ENCODE measurements at places on chromosomes 2 and 18.

- DNase-seq = no peak
These were observed 7.8 kb downstream of the ANTXR1 start for GRCh38 chr2:69020496-69021426.

- no peak for DNase-seq
These were observed 766.2 kb upstream of the TMEFF2 start for GRCh38 chr2:192960945-192961344.

GRCh38 chr18:8611916-8612576 lies 2.8 kb downstream of the RAB12 start:
- DNase-seq = no peak

DNA sequence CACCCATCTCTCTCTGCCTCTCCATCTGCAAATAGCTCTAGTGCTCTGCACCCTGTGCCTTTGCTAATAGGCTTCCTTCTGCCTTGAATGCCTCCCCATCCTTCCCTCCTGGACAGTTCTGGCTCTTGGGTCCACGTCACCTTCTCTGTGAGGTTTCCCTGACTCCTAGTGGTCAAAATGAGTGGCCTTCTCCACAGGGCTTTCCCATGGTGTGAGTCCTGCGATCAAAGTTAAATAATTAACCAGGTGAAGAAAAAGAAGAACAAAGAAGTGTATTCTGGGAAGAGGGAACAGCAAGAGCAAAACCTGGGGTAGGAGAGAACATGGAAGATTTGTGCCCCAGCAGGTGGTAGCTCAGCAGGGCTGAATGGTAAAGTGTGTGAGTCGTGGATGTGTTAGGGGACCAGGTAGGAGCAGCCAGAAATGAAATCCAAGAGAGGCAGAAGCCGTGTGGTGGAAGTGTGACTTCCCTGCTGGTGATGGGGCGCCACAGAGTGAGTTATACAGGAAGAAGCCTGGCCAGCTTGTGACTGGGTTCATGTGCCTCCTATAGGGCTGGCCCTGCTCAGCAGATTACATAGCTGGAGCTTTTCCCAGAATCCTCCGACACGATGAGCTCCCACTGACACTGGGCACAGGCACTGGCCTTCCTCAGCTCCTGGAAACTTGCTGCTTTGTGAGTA lies 93.8 kb upstream of the LDAH start:
- no peak for DNase-seq

- DNase-seq = no peak
These were observed 44.0 kb downstream of the RPRD1A start for GRCh38 chr18:36023336-36023735.

GRCh38 chr2:11357428-11357972 lies 13.1 kb upstream of the ROCK2 start:
- DNase-seq = no peak

- no peak for DNase-seq
These were observed 75.6 kb downstream of the MAP4K3 start for GRCh38 chr2:39361511-39361910.

DNA sequence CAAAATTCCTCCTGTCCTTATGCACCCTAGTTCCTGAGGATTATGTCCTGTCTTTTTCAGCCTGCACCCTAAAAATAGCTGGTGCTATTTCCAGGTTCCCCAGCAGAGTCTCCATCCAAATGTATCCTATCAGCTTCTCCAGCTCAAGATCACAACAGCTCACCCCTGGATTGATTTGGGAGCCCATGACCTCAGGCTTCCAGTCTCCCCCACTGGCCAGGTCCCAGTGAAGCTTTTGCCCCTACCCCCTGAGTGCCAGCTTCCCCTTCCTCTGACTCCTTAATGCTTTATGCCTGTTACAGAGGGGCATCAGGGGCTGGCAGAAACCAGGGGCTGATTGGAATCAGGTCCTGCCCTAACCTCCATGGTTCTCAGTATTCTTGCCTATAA lies 76.9 kb upstream of the DAPL1 start:
- no peak for DNase-seq

GRCh38 chr2:221444106-221444505 lies 128.0 kb downstream of the EPHA4 start:
- no peak for DNase-seq

- no peak for DNase-seq
These were observed 109.8 kb downstream of the FSHR start for GRCh38 chr2:49044350-49045079.

GRCh38 chr2:98554116-98554861 lies 54.0 kb downstream of the COA5 start:
- no peak for DNase-seq

GRCh38 chr2:226405465-226405864 lies 394.2 kb downstream of the IRS1 start:
- DNase-seq = no peak
